Liver (tissue), 10 donors: ENCODE measurements at places on chromosomes 7 and 10.

DNA sequence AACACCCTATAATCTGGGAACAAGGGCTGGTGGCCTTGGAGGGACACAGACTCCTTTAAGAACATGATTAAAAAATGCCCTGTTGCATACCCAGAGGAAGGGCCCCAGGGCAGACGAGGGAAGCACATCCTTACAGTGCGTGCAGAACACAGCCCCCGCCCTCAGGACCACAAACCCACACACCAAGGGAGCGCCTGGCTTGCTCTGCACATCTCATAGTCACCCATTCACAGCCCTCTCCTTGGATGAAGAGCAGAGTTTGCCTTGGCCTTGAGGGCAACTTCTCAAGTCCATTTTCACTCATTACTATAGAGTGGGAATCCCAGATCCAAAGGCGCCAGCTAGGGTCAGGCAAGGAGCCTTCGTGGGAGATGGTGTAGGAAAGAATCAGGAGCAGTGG lies 6.3 kb upstream of the VSIR start:
- no peak for DNase-seq

DNA sequence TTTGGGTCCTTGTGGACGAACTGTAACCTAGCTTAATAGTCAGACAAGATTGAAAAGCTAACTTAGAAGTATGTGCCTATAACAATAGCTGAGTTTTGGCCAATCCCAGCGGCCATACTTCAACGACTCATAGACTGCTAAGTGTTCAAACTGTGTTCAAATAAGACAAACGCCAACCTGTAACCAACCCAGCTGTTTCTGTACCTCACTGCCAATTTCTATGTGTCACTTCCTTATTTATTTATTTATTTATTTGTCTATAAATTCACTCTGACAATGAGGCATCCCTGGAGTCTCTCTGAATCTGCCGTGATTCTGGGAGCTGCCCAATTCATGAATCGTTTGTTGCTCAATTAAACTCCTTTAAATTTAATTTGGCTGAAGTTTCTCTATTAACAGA lies 21.7 kb downstream of the ST8SIA6 start:
- no peak for DNase-seq

DNA sequence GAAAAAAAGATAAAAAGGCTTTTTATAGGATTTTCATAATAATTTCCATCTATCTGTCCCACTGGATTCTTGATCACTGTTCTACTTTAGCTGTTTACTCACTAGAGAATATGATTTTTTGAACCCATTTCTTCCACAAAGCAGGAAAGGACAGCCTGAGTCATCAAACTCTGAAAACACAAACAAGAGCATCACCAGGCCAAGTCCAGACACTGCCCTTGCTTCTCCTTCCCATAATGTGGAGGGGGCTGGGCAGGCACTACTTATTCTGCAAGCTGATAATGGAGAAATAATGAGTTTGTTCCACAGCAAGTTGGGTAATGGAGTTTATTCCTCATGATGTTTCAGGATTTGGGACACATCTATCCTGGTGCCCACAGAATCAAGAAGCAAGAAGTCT lies 13.0 kb upstream of the KCNIP2 start:
- DNase-seq = no peak

DNA sequence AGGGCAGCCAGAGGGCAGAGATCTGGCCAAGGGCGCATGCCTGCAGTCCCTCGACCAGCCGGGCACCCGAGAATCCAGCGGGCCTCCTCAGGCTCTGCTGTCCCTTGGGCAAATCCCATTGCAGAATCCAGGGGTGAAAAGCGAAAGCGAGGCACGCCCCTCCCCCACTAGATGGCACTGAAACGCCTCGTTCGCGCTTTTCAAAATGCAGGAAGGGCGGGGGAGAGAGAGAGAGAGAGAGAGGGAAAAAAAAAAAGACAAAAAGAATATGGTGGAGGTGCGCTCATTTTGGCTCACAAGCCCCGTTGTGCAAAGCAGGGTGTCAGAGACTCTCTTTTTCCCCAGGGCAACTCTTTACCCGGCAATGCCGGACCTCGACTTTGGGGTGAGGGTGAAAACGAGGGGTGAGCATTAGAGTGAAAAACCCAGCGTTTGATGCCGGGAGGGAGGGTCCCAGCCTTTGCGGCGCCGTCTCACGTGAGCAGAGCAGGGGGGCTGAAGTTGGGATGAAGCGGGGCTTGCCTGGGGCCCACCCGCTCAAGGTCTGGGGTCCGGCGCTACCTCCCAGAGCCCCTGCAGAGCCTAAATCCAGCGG lies 2.5 kb upstream of the TMEM178B start:
- DNase-seq = no peak

DNA sequence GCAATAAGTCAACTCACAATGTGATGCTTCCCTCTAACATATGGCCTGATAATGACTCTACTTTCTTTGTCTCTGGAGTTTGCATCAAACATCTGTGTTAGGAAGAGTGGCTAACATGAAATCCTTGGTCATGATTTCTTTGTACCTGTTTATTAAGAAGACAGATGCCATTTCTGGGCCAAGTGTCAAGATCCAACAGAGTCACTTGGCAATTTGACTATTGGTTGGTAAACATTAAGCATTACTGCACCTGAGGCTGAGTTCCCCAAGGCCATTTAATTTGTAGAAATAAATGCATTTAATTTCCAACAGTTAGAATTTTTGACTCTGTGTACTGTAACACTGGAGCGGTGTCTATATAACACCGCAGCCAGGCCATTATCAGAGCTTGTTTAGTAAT lies 403.7 kb downstream of the GALNT17 start:
- no peak for DNase-seq

DNA sequence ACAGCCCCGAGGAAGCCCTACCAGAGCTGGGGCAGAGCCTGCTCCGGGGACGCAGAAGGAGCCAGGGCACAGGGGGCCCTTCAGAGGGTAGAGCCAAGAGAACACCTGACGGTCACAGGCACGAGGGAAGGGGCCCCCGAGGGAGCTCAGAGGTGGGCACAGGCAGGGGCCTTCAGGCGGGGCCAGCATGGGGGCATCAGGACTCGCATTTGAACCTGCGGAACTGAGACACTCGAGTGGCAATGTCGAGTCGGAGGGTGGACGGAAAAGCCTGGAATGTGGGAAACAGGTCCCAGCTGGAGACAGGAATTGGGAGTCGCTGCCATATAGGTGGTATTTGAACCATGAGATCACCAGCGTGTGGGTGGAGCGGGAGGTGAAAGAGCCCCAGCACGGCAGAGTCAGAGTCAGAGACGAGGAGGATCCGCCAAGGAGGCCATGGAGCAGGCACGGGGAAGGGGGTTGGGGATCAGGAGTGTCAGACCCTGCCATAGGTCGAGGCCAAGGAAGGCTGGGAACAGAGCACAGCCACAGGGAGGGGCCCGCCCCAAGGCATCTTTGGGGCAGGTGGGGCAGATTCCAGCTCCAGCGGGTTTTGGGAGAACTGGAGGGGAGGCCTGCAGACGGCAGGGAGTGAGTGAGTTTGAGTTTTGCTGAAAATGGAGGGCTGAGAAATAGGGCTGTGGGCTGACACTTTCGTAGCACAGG lies 13.8 kb downstream of the STK32C start:
- DNase-seq = no peak

GRCh38 chr10:30366829-30367228 lies 17.8 kb upstream of the MTPAP start:
- no peak for DNase-seq
